ENCODE measurements at places on chromosomes 3 and 15. TPM values are rescaled to one million over a fixed set of nuclear protein-coding genes. Genes with fewer than 3 reads are reported as not detected.

DNA sequence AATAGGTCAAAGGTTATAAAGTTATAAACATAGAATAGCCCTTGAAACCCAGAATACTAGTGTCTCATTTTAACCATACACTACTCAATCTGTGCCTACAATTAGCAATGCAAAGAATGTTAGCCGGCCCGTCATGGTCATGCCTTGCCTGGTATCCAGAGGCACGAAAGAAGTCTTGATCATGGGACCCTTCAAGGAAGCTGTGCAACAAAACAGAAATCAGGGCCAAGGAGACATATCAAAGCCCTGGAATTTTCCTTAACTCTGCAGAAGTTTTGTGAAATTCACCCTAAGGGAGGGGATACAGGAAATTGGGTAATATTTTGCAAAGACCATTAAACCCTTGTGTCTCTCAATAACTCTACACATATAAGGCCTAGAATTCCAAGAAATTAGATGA, 482.4 kb downstream of the ROBO1 start:
- no peak overlapping the region for H3K4me3 ChIP-seq
- H3K4me1 ChIP-seq = no peaks in the 10 kb centered on the region
- H3K36me3 ChIP-seq = no peaks in the 10 kb centered on the region
- no peak for DNase-seq
- no peak overlapping the region for H3K27ac ChIP-seq

- no peaks in the 10 kb centered on the region for H3K36me3 ChIP-seq
- peak overlapping the region; percentile 99 for H3K27ac ChIP-seq
- H3K27me3 ChIP-seq = no peaks in the 10 kb centered on the region
- H3K4me1 ChIP-seq = peaks cover 21% of the 10 kb centered on the region
- peak overlapping the region; percentile 80 for H3K4me3 ChIP-seq
These were observed 1.8 kb downstream of the BCL6 start for GRCh38 chr3:187743195-187744141.

DNA sequence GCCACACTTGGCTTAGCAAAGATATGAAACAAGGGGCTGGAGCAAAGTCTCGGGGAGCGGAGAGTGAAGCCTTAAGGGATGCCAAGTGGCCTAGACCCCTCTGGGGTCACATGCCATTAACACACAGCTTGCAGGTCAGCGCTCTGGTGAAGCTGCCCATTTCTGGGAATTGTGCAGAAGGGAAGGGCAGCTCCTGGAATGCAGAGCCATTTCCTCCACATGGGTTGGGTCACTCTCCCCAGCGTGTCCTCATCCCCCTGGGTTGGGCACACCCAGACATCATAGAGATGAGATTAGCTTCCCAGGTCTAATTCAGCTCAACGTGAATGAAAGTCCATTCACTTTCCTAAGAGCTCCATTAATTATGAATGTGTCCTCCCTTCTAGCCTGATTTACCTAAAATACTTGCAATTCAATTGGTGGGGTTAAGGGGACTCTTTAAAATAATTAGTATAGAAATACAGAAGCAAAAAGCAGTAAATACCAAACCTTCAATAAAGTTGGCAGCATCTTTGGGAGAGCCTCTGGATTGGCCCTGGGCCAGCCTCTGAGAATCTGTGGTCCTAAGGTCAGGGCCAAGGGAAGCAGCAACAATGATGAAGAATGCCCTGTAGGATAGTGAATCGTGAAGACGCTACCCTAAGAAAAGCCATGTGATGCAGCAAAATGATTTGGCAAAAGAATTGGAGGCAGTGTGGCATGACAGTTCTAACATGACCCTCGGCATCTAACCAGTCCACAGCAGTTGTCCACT, 17.8 kb downstream of the MRAS start:
- no peak overlapping the region for H3K27ac ChIP-seq
- no peaks in the 10 kb centered on the region for H3K27me3 ChIP-seq
- DNase-seq = no peak
- no peak overlapping the region for H3K4me3 ChIP-seq
- no peaks in the 10 kb centered on the region for H3K4me1 ChIP-seq

GRCh38 chr15:75578173-75578947, 755 bp downstream of the PTPN9 start:
- H3K4me3 ChIP-seq = peak overlapping the region; percentile 75
- H3K27ac ChIP-seq = peak overlapping the region; percentile 83
- H3K27me3 ChIP-seq = no peaks in the 10 kb centered on the region
- peaks cover 11% of the 10 kb centered on the region for H3K4me1 ChIP-seq
- no peaks in the 10 kb centered on the region for H3K36me3 ChIP-seq

Gene MASP1
- total RNA-seq = 0.46 TPM

Gene KLF15
- 34.7 TPM for total RNA-seq
